Forelimb muscle (tissue), 1 donor: ENCODE measurements at places on chromosomes 13 and 19.

DNA sequence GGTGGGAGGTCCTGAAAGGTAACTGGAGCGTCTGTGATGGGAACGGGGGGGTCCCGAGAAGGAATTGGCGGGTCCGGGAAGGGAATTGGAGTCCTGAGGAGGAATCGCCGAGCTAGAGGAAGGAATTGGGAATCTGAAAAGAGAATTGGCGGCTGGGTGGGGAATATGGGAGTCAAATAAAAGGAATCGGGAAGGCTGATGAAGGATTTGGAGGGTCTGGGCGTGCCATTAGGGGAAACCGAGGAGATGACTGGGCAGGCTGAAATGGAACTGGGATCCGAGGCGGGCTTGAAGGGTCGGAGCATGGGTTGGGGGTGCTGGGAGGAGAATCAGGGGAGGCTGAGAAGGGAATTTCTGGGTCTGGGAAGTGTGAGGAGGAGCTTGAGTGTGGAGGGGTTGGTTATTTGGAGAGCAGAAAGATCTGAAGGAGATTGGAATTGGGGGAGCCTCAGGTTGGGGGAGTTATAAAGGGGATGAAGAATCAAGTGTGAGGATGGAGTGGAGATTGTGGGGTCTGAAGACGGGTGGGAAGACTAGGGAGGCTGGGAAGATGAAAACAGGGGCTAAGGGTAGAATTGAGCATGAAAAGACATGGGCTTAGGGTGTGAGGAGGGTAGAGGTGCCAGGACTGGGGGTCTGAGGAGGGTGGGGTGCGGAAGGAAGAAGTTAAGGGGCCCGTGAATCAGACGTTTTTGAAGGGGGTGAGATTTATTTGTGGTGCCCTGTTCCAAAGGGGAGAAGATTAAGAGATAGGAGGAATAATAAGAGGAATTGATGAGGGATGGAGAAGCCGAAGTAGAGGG is 718 bp downstream of the ACTN4 start:
- no peak for DNase-seq

GRCh38 chr13:43751624-43752023 is 35.1 kb downstream of the ENOX1 start:
- no peak for DNase-seq

DNA sequence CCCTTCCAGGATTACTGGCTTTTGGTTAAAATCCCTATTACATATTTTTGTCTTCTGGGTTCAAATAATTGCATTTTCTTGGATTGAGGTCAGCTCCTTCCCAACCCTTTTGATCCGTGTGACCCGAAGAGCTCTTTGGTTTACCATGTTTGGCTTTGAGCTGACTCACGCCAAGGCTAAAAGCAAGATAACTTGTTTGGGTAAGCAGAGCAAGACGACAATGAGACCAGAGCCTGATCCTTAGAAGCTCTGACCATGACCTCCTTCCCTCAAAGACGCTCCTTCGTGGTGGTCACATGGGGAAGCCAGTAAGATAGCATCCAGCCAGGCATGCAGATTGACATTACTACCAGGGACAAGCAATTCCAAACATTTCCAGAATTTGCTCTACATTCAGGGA is 153.8 kb downstream of the DCT start:
- no peak for DNase-seq

DNA sequence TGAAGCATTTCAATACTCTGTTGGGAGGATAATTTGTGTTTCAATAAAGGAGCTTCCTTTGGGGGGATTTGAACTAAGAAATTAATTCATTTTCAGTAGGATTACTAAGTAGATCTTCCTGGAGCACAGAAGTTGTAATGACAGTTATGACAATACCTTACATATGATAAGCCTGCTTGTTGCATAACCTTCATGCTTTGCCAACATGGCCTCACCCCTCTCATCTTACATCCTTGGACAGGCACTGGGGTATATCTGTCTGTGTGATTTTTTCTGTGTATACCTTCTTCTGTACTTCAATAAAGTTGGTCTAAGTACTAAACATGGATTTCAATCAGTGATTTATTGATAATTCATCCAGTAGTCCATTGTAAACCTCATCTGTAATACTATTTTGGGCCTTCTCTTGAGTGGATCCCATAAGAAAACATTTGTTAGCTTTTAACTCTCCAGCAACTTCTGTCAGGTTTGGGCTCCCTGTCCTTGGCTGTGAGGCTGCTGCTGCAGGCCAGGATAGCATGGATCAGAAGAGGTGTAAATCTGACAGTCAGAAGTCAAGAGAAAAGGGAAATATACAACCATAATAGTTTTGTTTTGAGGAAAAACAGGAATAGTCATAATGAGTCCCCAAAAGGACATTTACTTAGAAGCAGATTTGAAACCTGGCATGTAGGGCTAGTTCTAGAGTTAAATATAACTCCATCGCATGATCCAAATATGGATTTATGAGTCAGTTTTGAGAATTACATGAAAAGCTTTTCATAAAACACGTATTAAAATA is 422.2 kb downstream of the KLF5 start:
- no peak for DNase-seq

- DNase-seq: no peak
These were observed 10.4 kb upstream of the KLK15 start for GRCh38 chr19:50843701-50844221.

GRCh38 chr13:60716313-60716712 is 319.3 kb downstream of the TDRD3 start:
- no peak for DNase-seq

DNA sequence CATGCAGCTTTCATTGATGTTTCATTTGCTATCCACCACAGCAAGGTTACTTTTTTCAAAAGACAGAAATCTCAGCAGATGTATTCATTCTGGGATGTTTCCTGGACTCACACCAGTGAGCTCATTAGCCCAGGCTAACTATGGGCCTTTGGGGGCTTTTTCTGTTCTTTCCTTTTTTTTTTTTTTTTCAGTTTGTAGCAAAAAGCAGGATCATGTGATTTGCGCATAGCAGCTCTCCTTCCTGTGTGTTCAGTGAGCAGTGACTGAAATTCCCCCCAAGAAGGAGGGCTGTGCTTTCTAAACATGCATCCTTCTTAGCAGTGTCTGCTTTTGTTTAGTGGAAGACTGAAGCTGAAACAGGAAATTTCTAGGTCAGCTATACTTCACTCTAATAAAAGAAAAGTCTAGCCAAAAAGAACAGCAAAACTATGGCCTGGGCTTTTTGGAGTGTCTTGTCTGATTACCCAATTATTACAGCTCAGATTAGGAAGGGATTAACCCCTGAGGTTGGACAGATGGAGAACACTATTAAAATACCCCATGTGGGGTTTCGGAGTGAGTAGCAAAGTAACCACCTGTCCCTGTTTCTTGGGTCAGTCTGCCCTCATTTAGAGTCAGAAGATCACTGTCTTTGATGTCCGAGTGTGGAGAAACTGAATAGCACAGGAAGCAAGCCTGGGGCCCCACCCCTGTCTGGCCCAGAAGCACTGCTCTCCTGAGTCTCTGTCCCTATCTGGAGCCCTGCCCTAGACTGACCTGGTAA is 8.9 kb upstream of the AMER2 start:
- DNase-seq: no peak

DNA sequence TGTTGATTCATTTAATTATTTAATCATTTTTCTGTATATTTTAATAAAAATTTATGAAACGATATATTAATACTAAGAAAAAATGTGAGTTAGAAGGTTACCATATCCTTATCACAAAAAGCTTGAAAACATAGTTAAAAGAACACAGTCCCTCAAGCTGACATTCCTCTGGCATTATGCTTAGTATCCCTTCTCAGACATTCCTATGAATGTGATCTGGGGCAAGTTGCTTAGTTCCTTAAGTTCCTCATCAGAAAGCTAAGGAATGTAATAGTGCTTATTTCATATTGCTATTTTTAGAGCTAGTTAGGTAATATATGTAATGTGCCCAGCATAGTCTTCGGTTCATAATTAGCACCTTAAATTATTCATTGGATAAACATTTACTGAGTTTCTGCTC is 122.8 kb downstream of the MTUS2 start:
- DNase-seq: no peak

- DNase-seq: no peak
These were observed 5.6 kb downstream of the LMNB2 start for GRCh38 chr19:2451138-2451537.

DNA sequence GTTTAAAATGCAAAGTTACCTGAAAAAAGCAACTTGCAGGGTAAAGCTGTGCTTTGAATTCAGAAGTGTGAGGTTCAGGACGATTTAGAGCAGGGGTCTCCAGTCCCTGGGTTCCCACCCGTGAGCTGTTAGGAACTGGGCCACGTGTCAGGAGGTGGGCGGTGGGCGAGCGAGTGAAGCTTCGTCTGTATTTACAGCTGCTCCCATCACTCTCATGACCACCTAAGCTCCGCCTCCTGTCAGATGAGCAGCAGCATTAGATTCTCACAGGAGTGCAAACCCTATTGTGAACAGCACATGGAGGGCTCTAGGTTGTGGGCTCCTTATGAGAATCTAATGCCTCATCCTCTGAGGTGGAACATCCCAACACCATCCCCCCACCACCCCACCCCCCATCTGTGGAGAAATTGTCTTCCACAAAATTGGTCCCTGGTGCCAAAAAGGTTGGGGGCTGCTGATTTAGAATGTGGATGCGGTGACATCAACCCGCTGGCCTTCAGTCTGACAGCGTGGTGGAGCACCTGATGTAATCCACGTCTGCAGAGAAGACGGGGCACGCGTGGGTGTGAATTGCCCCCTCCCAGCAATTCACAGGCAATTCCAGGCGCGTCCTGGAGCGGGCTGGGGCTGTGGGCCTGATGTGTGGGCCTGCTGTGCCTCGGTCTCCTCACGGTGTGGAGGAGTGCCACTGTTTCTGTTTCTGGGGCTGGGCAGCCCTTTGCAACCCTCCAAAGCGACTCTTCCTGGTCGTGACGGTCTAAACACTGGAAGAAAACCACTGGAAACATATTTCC is 214.0 kb upstream of the SOX1 start:
- no peak for DNase-seq

DNA sequence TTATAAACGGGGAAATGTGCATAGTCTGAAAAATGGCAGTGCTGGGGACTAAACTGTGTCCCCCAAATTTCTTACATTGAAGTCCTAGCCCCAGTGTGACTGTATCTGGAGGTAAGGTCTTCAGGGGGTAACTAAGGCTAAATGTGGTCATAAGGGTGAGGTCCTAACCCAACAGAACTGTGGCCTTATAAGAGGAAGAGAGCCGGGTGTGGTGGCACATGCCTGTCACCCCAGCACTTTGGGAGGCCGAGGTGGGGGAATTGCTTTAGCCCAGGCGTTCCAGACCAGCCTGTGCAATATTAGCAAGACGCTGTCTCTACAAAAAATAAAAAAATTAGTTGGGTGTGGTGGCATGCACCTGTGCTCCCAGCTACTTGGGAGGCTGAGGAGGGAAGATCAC is 17.8 kb downstream of the PROZ start:
- DNase-seq: no peak

- no peak for DNase-seq
These were observed 277.9 kb downstream of the RBM26 start for GRCh38 chr13:79128158-79128557.

DNA sequence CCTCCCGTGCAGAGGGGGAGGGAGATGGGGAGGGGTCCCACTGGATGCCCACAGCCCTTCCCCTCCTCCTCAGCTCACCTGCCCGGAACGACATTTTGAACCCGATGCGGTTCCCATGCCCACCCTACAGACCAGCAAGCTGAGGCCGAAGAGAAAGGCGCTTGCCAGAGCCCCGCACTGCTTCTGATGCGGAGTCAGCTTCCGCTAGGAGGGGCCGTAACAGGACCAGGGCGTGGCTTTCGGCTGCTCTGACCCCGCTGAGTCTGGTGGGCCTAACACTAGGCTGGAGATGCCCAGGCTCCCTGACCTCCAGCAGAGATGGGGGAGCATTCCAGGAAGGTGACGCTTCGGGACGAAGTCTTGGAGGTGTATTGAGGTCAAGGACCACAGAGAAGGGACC is 6.7 kb downstream of the ONECUT3 start:
- no peak for DNase-seq

GRCh38 chr19:28009696-28010095 is 1203.3 kb downstream of the UQCRFS1 start:
- DNase-seq: no peak

DNA sequence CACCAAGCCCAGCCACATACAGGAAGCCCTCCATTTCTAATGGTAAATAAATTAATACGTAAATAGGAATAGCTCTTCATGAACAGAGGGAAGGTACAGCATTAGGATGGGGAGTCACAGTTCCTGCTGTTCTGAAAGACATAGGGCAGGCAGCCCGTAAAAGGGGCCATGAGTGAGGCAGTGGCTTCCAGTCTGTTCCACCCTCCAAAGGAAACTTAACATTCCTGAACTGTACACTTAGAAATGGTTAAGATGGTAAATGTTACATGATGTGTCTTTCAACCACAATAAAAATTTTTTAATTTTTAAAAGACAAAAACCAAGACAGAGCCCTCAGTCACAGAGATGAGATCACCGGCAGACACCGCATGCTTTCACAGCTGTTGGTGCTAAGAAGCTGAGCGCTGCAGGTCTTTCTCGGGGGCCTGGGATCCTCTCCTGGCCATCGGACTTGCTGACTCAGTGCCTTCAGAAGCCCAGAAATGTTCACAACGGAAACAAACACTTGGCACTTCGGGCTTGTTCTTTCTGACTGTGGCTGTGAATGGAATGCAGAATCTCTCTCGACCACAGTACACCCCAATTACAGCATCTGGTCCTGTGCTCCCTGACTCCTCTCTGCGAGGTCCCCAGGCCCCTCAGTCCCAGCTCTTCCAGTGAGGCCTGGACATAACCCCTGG is 36.4 kb downstream of the EPS15L1 start:
- DNase-seq: peak; percentile 62

DNA sequence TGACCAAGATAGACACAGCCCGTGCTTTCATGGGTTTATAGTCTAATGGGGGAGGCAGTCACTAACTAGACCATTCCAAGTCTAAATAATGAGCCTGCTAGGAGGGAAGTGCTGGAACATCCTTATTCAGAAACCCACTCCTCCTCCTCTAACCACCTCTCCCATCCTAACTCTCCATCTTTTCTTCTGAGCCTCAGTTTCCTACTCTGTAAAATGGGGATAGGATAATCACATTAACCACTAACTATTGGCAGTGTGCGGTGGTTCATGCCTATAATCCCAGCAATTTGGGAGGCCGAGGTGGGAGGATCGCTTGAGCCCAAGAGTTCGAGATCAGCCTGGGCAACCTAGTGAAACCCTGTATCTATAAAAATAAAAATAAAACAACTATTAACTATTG is 68.7 kb downstream of the MAP4K1 start:
- DNase-seq: no peak
